ENCODE measurements at places on chromosomes 3 and 15.

GRCh38 chr3:140440446-140440845, 237.4 kb upstream of the TRIM42 start:
- DNase-seq: no peak

GRCh38 chr3:159782724-159783421, 205.8 kb upstream of the IL12A start:
- DNase-seq: no peak

DNA sequence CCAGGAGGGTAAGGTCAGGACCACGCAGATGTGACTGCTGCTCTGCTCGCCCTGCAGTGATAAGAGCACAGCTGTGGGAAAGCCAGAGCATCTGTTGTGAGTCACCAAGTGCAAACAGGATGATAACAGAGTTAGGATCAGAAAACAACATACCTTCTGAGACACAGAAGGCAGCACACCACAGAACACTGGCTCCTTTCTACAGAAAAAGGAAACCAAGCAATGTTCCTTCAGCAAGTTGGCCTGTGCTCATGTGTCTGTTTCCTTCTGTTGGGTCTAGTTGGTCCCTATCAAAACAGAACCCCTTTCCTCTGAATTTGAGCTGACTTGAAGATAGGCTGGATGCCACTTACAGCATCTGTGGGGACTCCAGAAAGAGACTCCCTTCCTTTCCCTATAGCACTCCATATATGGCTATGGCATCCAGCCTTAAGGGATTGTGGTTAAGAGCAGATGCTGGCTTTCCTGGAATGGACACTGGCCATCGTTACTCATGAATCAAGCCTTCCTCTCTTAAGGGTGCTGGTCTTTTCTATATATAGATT, 440.7 kb upstream of the THBS1 start:
- DNase-seq: no peak

- no peak for DNase-seq
Measured at GRCh38 chr3:41819236-41819635, 142.7 kb downstream of the ULK4 start.

DNA sequence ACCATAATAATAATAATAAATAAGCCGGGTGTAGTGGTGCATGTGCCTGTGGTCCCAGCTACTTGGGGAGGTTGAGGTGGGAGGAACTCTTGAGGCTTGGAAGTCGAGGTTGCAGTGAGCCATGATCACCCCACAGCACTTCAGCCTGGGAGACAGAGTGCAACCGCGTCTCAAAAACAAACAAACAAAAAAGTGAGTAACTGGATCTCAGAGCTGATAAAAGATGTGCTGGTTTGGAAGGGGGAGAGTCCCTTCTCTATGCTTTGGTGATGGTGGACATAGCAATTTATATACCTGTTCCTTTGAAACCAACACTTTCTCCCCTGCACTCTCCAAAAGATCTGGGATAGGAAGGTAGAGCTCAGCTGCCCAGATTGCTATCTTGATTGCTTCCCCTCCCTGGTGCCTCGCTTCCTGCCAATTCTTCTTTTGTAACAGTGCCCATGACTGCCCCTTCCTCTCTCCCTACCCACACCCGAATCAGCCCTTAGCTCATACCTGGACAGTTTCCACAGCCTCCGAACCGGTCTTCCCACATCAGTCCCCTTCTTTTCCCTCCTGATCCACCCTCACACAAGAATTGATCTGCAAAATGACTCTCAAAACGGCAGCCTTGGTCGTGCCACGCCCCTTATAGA, 55.1 kb upstream of the UBE2E1 start:
- DNase-seq: no peak

DNA sequence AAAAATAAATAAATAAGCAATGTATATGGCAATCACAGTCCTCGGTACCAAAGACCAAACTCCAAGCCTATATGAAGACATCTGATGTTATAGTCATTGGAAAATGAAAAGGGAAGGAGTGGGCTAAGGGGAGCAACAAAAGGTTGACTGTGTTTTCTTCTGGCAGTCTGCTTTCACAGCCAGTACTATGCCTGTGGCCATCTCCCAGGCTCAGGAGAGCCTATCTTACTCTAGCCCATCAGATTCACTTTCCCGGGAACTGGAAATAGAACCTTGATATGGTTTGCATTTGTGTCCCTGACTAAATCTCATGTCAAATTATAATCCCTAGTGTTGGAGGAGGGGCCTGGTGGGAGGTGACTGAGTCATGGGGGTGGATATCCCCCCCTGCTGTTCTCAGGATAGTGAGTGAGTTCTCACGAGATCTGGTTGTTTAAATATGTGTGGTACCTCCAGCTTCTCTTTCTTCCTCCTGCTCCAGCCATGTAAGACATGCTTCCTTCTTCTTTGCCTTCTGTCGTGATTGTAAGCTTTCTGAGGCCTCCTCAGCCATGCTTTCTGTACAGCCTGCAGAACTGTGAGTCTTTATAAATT, 105.3 kb downstream of the PLCH1 start:
- DNase-seq: no peak

GRCh38 chr3:113132571-113132996, 78.8 kb upstream of the BOC start:
- no peak for DNase-seq

DNA sequence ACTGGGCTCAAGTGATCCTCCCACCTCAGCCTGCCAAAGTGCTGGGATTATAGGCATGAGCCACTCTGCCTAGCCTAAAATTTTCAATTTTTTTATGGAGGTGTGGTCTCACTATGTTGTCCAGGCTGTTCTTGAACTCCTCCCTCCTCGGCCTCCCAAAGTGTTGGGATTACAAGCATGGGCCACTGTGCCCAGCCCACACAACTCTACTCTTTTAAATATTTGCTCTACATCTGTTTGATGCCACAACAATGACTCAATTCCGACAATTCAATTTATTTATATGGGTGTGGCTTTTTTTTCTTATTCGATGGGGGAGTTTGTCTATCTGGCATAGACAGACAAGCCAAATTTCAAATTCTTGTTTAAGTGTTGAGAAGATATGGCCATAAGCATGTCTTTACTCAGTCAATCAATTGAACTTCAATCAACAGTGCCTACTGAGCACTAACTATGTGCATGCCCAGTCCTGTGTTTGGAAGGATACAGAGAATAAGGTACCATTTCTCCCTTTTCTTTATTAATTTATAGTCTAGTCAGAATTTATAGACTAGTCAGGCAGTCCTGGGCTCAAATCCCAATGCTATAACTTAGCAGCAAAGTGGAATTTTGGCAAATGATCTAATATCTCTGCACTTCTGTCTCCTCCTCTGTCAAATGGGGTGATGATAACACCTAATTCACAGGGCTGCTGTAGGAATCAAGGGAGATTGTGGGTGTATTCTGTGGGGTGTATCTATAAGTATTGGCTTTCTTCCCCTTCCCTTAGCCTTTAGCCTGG, 54.6 kb upstream of the PIAS1 start:
- no peak for DNase-seq

DNA sequence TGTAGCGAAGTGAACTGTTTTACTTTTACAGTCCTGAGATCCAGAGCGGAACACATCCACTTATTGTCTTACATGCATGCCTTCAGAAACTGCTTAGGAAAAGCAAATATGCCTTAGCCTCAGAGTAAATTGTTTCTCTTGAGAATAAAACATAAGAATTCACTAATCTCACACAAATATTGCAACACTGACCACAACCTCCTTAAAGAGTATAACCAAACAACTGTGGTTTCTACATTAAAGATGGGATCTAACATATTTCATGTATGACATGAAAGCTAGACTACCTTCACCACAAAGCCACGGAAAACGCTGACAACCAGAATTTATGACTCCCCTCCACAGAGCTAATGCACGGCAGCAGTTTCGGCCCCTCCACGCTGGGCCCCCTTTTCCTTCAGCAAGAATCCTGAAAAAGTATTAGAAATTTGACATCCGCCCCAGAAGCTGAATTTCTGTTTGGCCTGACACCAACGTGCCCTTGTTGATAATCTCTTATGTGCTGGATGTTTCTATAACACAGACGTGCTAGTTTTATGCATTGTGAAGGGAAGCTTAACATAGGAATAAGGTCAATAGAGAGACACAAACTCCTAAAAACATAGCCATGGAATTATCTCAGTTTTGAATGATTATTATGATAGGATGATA, 84.6 kb downstream of the GREM1 start:
- no peak for DNase-seq

- no peak for DNase-seq
Measured at GRCh38 chr15:80929689-80930088, 59.9 kb downstream of the MESD start.

DNA sequence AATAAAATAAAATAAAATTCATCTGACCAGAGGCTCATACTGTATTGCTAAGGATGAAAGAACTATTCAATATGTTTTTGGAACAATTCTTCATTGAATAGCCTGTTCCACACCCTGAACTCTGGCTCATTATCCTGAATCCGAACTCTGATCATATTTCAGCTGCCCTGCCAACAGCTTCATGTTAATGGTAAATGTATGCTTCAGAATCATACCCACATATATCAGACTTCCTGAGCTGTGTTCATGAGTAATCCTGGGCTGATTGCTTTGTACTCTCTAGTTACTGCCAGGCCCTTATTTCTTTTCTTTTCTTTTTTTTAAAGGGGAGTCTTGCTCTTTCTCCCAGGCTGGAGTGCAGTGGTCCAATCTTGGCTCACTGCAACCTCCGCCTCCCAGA, 11.8 kb downstream of the INO80 start:
- DNase-seq: no peak

DNA sequence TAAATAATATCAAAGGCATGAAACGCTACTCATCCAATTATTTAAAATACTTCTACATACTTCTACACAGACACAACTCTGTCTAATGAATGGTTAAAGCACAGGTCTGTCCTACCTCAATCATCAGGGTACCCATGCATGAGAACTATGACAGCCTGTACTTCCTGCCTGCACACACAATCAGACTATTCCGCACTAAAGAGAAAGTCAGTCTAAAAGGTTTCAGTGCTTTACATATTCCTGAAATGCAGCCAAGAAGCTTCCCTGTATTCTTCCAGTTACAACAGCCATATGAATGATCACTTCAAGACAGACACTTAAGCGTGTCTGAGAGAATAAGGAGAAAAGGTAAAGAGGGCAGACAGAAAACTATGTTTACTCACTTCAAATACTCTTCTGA, 58.8 kb downstream of the TUBGCP4 start:
- no peak for DNase-seq

DNA sequence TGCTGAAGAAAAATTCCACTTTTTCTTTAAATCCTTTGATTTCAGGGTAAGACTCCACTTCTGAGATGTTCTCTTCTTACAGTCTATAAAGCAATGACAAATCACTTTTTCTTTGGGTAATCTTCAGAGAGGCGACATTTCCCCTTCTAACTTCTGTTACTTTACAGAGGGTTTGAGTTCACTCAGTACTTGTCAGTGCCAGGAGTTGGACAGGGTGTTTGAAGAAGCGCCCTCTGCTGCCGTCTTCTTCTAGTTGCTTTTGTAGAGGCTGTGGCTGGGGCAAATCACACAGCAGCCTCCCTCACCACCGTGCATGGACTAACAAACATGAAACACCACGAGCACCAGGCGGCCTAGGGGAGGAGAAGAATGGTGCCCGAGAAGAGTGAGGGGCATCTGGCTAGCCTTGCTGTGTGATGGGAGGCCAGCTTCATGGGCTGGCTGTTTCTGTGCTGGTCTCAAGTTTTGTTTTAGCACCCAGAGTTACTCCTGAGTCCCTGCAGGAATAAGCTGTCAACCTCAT, at the start of gene CD80:
Gene CD80 (minus strand): TSS at position 174 of the 523 bp plus-strand sequence. CDS start 1,886 bp downstream, outside the sequence.
- DNase-seq: no peak

- no peak for DNase-seq
Measured at GRCh38 chr3:15180042-15180611, 25.9 kb upstream of the CAPN7 start.

DNA sequence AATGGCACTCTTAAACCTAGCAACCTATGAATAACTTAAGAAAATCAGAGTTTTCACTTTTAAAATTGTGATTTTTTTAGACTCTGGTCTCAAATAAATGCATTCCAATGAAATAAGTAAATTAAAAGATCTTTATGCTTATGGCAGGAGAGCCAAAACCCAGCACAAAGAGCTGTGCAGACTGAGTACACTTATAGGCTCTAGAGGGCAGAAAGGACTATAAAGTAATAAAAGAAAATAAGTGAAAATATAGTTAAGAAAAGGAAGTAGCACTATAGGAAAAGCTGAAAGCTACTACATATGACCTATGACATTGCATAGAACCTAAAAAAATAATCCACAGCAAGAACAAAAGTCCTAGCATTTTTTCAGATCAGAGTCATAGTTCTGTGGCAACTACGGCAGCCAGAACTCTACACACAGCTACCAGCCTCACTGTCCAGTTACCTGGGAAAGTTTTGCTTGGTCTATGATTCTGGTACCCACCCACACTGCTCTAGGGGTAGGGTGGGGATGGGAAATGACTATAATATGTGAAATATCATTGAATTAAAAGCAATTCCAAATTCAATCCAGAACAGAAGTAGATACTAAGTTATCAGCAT, 30.5 kb downstream of the CLASP2 start:
- no peak for DNase-seq

GRCh38 chr15:81336568-81336967, 12.6 kb upstream of the STARD5 start:
- DNase-seq: no peak

DNA sequence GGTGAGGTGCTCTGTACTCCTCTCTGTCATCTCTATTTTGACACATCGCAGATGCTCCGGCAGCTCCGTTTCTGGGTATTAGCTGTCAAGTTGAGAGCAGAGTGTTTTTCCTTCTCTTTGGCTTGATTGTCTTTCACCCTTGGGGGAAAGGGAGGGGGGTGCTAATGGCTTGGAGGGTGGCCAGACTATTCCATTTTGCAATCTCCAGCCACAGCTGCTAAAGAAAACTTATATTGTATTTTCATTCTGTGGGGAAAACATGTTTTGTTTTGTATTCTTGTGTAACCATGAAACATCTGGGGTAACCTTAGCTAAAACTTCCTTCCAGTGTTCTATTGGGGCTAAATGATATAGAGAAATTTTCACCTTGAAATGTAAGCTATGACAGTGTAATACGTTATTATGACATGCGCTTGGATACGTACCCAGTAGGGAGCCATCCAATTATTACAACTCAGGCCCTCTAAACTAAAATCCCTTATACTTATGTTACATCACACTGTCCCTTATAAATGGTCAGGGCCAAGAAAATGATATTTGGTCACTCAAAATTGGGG, 14.0 kb upstream of the LARP6 start:
- no peak for DNase-seq

DNA sequence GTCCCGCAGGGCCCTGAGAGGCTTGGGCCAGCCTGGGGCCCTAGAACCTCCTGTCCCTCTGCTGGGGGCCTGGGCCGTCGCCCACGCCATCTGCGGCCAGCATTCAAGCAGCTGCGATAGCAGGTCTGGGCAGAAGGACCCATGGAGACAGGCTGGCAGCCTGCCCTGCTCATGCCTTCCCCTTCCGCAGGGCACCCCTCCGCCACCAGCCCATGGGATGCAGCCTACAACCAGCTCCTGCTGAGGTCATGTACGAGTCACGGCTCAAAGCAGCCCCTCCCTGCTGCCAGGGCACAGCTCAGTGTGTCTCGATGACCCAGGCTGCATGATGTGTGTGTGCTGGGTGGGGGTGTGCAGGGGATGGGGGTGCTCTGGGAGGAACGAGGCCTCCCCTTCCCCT, 27.8 kb downstream of the DUSP7 start:
- DNase-seq: no peak
